ENCODE measurements at places on chromosomes 3 and 15.

GRCh38 chr15:40274350-40275274, 8.3 kb downstream of the ANKRD63 start:
- DNase-seq: peak; percentile 84

GRCh38 chr3:94965867-94966475, 903.1 kb downstream of the NSUN3 start:
- no peak for DNase-seq

DNA sequence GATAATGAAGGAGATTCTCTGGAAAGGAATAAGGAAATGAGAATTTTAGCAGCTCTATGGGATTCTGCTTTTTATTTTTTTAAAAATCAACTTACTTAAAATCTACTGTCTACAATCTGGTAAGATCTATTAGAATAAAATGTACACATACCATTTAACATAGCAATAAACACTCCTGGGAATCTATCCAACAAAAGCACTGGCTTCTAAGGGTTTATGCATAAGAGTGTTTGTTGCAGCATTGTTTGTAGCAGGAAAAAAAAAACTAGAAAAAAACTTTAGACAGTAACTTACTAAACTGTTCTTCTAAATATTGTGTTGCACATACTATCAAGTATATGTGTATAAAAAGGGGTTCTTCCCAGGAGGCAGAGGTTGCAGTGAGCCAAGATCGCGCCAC, 15.7 kb upstream of the RBP1 start:
- DNase-seq: no peak

GRCh38 chr3:47578691-47579632, at the start of gene CSPG5:
Gene CSPG5, minus strand, starts transcription at chr3:47578865. Its CDS starts 172 bp downstream, at chr3:47578693.
- no peak for DNase-seq

- no peak for DNase-seq
Measured at GRCh38 chr3:32850226-32850625, 32.4 kb downstream of the TRIM71 start.

DNA sequence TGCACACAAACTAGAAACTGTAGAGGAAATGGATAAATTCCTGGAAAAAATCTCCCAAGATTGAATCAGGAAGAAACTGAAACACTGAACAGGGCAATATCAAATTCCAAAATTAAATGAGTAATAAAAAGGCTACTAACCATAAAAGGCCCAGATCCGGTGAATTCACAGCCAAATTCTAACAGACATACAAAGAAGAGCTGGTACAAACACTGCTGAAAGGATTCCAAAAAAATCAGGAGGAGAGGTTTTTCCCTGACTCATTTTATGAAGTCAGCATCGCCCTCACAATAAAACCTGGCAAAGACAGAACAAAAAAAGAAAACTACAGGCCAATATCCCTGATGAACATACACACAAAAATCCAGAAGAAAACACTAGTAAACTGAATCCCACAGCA, 462.4 kb upstream of the THBS1 start:
- no peak for DNase-seq

DNA sequence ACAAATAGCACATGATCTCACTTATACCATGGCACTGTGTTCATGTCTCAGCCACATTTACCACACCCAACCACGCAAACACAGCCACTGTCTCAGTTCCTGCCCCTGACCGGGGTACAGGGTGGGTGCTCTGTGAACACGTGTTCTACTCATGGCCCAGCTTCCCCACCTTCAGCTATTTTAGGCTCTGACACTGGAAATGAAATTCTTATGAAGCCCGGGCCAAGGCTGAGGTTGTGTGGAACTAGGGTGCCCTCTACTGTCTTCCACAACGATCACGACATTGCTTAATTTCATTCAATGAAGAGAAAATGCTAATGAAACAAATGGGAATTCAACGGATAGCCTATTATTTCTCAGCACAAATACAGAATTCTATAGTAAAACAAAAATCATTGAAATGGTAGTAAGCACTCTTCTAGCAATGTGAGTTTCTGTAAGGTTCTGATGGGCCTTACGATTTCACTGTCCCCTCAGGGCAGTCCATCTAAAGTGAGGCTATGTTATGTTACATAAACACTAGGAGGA, 2.1 kb upstream of the GABRA5 start:
- DNase-seq: no peak

DNA sequence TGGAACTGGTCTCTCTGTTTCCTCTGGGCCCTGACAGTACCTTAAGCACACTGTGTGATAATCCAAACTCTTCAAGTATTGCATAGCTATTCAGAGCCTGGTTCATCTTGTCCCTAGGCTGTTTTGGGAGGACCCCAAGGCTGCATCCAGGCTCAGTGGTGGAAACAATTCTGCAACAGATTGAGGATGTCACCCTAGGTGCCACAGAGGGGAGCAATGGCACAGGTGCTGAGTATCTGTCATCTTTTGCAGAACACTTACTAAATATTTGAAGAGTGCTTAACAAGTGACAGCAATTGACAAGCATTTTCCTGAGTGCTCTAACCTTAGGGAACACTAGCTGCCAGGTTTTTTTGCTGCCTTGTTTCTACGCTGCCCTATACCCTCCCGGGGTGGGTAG, 27.8 kb downstream of the STARD5 start:
- no peak for DNase-seq

GRCh38 chr3:140424211-140424610, 253.7 kb upstream of the TRIM42 start:
- DNase-seq: no peak

- DNase-seq: no peak
Measured at GRCh38 chr3:24521420-24522145, 26.9 kb upstream of the THRB start.

GRCh38 chr15:84926491-84927230, 42.2 kb downstream of the SLC28A1 start:
- no peak for DNase-seq

- no peak for DNase-seq
Measured at GRCh38 chr3:164004205-164004604, 1074.1 kb downstream of the SI start.

DNA sequence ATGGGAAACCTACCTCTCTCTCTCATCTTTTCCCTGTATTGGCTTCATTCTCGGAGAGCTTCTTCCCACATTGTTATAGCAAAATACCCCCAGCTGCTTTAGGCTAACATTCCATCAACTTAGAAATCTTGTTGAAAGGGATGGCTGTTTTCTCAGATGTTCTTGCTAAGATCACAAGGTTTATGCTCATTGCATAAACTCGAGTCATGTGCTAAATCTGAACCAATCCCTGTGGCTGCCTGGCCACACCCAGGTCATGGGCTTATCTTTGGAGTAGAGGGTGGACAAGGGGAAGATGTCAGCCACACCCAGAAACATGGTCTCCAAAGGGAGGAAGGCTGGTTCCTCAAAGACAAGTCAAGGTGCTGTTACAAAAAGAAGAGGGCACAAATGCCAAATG, 150.6 kb upstream of the UMPS start:
- DNase-seq: no peak

DNA sequence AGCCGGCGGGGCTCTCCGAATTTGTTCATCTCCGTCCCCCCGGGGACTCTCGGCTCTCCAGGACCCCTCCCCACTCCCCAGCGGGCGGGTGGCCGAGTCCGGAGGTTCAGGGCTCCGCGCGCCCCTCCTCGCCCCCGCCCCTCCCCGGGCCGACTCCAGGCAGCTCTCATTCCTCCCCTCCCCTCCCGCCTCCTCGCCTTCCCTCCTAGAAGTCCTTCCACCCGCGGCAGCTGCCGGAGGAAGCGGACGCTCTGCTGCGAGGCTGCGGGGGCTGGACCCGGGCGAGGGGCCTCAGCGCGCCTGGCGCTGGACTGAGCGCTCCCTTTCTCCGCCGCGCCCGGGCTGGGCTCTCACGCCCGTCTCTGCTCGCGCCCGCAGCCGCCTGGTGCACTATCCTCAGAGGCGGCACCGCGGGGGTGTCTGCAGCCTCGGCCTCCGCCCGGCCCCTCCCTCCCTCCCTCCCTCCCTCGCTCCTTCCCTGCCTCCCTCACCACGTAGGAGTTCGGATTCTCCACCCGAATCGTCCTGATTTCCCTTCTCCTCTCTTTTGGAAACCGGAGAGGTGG, at the start of gene ROBO2:
Gene ROBO2 (plus strand): TSS at position 494 of the 566 bp plus-strand sequence. CDS start 687 bp downstream, outside the sequence.
- DNase-seq: no peak

DNA sequence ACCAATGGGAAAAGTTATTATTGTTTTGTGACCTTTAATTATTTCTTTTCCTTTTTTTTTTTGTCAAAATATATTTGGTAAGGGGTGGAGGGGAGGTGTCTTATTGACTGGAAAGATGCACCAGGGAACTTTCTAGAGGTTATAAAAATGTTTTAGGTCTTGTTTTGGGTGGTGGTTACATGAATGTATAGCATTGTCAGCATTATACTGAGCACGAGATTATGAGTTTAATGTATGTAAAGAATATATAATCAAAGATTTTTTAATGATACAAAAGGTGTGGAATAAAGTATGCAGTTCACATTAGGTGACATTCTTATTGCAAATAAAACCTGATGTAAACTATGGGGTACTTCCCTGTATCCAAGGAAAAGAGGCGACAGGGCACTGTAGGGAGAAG, 23.0 kb upstream of the MAP3K13 start:
- no peak for DNase-seq

DNA sequence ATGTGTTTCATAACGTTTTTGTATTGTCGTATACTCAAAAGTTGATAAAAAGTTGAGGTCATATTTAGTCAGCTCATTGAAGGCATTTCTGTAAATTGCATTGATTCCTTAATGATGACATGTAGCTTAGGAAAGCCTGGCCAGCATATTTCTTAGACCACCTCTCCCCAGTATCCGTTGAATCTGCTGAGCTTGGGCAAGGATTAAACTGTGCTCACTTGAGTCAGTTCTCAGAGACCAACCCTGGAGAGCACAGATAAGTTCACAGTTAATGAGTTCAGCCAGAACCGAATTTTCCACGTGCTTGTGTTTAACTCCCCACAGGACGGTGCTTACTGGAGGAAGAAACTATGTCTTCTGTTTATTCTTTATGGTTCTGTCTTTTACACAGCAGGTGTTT, 132.7 kb downstream of the SLC25A26 start:
- no peak for DNase-seq

DNA sequence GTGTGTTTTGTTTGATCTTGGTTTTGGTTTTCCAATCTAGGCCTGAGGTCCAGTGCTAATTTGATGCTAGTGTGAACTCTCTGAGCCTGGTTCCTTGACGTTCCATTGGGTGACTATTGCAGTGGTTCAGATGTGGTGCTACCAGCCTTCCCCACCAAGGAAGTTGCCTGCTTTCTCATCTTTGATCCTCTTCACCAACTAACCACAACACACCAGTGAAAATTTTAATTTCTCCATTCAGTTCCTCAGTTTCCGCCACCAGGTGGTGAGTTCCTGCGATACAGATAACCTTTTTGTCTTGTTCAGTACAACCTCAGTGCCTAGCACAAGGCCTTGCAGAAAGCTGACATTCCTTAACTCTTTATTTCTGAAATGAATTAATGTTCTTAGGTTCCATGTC, 337.4 kb upstream of the TPRG1 start:
- DNase-seq: no peak

DNA sequence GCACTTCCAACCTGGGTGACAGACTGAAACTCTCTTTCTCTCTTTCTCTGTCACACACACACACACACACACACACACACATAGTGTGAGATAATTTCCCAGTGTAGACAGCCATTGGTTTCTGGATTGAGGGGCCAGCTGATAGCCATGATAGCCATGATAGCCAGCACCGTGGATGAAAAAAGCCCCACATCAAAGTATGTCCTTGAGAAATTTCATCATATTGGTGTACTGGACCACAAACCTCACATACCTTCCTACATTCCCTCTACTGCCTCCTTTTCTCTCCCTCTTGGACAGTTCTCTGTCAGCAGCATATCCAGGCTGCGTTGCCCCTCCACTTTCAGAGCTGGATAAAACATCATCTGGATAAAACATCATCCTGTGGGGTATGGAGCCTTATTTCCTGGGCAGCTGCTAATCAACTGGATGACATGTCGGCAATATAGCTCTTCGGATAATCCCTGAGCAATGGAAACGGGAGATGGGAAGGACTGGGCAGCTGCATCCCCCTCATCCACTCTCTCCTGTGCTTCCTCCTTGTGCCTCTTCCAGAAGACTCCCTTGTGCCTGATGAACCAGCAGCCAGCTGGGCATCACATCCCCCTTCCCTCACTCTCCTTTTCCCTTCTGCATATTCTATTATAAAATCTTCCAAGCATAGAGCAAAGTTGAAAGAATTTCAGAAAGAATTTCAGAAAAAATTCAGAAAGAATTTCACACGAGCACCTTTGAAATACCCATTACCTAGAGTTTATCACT, 39.3 kb downstream of the GRK7 start:
- DNase-seq: no peak

- DNase-seq: no peak
Measured at GRCh38 chr3:136645915-136646314, 106.3 kb downstream of the STAG1 start.

- DNase-seq: no peak
Measured at GRCh38 chr15:92719021-92719420, 63.4 kb upstream of the FAM174B start.

DNA sequence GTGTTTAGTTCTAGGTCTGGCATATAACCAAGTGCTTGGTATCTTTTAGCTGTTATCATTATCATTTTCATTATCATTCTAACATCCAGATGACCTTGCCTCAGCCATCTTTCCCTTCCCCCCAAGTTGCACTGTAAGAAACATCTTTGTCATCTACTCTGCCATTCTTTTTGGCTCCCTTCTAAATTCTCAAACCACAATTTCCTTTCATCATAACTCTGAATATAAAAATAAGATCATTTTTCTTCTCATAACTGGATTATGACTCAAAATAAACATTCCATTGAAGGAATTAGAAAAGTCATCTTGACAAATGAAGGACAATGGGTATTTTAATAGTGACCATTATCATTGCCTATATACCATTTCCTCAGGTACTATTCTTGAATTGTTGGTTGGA, 786.2 kb downstream of the AGBL1 start:
- DNase-seq: no peak

- no peak for DNase-seq
Measured at GRCh38 chr3:96869316-96869715, 54.9 kb downstream of the EPHA6 start.

- no peak for DNase-seq
Measured at GRCh38 chr15:67409175-67409574, 111.8 kb upstream of the C15orf61 start.

- no peak for DNase-seq
Measured at GRCh38 chr3:154122552-154122911, 1.3 kb downstream of the ARHGEF26 start.

- DNase-seq: no peak
Measured at GRCh38 chr3:42066516-42067181, 24.5 kb upstream of the TRAK1 start.

- DNase-seq: no peak
Measured at GRCh38 chr3:160163229-160163878, 61.9 kb upstream of the C3orf80 start.

DNA sequence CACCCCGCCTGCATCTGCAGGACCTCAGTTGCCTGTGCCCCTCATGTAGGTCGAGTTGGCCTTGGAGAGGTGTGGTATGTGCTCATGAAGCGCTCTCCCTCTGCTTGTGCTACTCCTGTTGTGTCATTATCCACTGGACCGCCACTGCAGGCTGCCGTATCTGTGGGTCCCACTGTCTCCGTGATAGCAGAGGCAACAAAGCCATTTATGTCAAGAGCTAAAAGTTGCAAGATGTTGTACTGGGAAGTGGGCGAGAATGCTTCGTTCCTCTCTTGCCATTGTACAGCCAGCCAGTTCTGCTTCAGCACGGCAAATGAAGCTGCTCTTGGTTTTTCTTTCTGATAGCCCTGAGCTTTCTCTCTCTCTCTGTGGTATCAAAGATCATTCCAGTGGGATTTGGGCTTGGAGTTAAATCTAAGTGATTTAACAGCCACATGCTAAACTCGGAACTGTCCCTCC, 89.0 kb downstream of the TMEM212 start:
- no peak for DNase-seq

- DNase-seq: no peak
Measured at GRCh38 chr3:134956844-134957243, 161.8 kb downstream of the EPHB1 start.

GRCh38 chr15:90557186-90558084, 27.7 kb downstream of the CRTC3 start:
- no peak for DNase-seq

All from activated CD4-positive, alpha-beta T cell treated with anti-CD3 and anti-CD28 coated beads for 1 hour (primary cell).